ENCODE measurements at places on chromosomes 11 and 22.

GRCh38 chr11:30128269-30128932 is 102.4 kb upstream of the FSHB start:
- no peak for DNase-seq

- DNase-seq, result no peak
These were observed 77.7 kb upstream of the SOX6 start for GRCh38 chr11:16434036-16434435.

DNA sequence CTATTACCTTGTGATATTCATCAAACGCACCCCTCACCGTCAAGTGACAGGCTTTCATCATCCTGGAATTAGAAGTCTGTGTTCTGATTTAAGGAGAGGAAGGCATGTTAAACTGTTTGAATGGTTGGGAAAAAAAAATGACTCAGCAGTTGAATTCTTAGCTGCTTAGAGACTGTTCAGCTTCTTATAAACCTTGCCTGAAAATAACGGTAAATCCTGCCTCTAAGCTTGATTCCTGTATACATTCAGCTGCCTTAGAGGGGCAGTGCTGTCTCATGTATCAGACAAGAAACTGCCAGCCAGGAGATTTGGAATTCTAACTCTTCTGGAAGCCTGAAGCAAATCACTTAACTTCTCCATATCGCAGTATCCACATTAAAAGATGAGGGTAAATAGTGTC is 437.4 kb downstream of the JRKL start:
- DNase-seq, result no peak

- no peak for DNase-seq
These were observed 20.2 kb upstream of the PATL1 start for GRCh38 chr11:59689015-59689414.

DNA sequence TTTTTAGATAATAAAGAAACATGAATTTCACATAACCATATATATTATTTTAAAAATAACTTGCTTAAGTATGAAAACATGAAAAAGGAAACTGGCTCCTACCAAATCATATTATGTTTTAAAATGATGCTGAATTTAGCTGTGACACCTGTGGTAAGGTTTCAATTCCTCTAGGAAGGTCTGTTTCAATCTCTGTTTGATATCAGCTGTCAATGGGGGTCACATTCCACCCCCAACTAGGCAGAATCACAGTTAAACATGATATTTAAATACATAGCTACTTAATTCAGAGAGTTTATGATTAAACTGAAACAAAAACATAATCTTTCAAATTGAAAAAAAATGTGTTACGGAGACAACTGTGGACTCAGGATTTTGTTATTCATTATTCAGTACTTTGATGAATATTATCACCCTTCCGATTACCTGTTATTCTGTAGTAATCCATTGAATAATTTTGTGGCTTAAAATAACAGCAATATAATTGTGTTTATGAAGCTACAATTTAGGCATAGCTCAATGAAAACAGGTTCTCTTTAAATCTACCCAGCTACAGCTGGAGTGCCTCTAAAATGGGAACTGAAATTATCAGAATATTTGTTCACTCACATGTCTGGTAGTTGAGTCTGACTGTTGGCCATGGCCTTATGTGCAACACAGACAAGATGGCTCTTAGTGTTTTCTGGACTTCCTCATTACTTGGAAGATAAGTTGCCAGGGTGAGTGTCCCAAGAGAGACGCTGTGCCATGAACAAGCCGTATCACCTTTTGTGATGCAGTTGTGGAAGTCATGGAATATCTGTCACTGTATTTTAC is 244.6 kb upstream of the ANO3 start:
- no peak for DNase-seq

Measured in stimulated activated CD8-positive, alpha-beta memory T cell treated with anti-CD3 and anti-CD28 coated beads, Interleukin-4, amount 100 ng/mL, for 48 hours (primary cell).